Left lobe of liver (tissue), 2 donors: ENCODE measurements at places on chromosomes 2 and 18. TPM values are rescaled to one million over a fixed set of nuclear protein-coding genes. Genes with fewer than 3 reads are reported as not detected.
A peak's percentile ranks its signal among the peaks of the same experiment; 100 is the strongest.

DNA sequence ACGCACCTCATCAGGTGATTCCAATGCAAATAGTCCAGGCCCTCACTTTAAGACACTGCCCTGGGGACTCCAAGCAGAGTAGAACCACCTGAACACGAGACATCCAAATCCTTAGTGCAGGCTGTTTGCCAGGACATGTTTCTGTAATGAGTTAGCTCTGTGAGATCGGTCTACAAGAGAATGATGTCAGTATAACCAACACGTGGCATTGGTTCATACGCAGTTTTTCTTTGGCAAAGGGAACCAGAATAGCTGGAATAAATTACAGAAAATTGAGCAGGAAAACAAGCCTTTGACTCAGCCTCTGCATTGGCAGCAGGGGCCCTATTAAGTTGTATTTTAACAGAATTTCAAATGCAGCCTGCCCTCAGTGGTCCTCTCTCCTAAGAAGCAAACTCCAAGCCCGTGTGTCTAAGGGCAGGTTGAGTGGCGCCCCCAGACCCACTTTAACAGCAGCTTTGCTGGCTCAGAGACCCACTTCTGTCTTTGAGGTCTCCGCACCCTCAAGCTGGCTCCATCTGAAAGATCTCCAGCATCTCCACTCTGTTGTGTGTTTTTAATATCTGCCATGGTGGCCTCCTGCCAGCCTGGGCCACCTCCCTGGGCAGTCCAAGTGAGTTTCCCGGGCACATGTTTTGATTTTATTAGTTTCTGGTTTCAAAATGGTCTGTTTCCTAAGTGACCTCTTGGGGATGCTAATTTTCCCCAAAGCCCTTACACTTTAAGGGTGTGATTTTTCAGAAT is 61.3 kb downstream of the ALPK2 start:
- DNase-seq = peak; percentile 73

SLC35F6 gene
- 14.4 TPM for total RNA-seq

GCFC2 gene
- 17.8 TPM for total RNA-seq

DNA sequence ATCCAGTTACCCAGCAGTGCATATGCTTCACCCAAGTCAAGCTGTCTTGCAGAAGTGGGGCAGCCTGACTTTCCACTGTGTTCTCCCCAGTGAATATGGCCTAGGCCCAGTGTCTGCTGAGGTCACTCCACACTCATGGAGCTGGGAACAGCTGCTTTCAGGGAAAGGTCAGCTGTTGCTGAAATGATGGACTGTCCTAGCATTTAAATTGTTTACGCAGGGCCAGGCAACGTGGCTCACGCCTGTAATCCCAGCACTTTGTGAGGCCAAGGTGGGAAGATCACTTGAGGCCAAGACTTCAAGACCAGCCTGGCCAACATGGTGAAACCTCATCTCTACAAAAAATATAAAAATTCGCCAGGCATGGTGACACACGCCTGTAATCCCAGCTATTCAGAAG is 86.5 kb downstream of the LIPG start:
- no peak for DNase-seq

PHOSPHO2 gene
- 2.1 TPM for total RNA-seq

DNA sequence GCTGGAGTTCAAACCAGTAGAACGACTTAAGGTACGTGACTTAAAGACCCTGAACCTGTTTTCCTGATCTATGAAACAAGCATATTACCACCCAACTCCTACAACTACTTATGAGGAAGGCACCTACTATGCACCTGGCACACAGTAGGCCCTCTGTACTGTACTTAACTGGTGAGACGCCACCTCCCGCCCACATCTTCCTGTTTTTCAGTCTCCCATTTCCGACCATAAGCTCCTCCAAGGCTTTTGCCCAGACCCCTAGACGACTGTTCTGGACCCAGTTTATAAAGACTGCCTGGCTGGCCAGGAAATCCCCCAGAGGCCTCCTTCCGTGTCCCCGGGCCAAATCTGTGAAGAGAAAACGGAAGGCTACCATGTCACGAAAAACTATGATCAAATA is 1.5 kb downstream of the GALNT14 start:
- no peak for DNase-seq

DNA sequence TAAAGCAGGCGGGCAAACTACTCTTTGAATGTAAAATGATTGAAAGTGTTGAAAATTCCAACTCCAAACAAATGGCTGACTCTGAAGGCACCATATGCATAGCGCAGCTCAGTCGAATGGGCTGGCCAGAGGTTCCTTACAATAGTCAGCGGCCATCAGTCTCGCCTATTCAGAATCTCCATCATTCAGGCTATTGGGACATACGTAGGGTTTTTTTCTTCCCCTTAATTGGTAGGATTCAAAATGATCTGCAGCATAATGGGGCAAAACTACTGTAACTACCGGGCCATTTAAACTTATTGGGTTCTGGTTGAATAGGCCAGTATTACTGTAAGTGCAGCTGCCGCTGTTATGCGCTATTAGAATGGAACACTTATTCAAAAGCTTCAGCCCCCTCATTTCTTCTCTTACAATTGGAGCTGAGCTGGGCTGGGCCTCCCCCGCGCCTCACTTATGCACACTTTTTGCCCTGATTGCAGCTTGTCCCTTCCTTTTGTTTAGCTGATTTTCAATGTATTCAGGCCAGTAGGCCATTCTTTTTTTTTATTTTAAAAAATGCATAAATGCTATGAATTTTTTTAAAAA is 40.4 kb downstream of the SLC9A4 start:
- no peak for DNase-seq

- no peak for DNase-seq
Measured at GRCh38 chr2:17136231-17136630, 382.0 kb downstream of the RAD51AP2 start.

KCNG2 gene
- total RNA-seq = not detected

KLHL41 gene
- total RNA-seq = 0.18 TPM

POTEJ gene
- not detected for total RNA-seq

APCDD1 gene
- 0.58 TPM for total RNA-seq

PLGLB1 gene
- 104 TPM for total RNA-seq
